Heart left ventricle (tissue), 16 donors: ENCODE measurements at places on chromosomes 13 and 19. TPM values are rescaled to one million over a fixed set of nuclear protein-coding genes. Genes with fewer than 3 reads are reported as not detected.

DNA sequence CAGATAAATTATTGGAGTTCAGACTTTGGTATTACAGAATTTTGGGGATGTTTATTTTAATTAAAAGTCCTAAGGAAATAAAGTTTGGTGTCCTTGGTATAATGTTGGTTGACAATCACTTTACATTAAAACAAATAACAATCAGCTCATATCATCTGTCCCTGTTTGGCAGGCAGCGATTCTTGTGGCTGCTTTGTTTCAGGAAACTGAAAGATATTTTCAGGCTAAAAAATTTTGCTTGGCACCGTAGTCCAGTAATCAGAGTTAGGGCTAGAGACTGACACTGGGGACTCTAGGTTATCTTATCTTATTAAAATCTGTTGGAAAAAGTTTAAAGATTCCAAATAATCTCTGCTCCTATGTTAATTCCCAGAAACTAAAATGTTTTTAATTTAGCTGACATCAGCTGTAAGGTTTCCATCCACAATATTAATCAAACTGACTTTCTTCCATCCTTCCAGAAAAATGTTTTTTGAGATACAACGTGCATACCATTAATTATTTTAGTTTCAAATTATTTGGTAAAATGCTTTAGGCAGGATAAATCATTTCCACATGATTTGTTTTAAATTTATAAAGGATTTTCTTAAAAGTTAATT, 97.6 kb downstream of the ZIC5 start:
- DNase-seq, result no peak

DNA sequence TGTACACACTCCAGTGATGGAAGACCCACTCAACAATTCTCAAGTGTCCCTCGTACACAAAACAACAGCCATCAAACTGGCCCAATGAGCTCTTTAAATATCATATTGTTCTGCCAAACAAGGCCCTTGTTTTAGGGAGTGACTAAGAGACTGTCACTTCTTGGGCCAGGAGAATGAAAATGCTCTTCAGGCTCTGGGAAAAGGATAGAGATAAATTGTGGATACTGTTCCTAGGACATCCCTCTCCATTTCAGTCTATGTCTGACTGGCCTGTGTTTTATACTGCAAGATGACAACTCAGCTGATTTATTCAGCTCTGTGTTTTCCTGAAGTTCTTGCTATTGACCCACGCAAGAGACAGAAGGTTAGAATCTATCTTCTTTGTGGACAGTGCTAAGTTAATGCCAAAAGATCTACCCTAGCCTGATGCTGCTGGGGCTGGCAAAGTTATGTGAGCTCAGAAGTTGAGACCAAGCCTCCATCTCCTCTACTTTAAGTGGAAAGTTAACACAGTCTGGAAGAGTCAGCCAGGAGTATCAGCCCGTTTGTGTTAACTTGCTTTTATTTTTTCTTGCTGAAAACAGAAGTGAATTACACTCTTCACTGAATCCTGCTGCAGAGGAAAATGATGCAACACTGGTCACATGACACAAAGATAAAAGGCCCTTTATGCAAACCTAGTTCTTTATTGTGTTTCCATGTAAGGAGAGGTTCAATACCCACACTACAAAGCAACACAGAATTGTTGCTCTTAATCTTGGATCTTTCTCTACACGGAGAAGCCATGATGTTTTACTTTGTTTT, 14.6 kb downstream of the FRY start:
- DNase-seq, result no peak

Gene ANGPTL4
- total RNA-seq, result 41.0 TPM

Gene ZNF320
- 10.9 TPM for total RNA-seq

DNA sequence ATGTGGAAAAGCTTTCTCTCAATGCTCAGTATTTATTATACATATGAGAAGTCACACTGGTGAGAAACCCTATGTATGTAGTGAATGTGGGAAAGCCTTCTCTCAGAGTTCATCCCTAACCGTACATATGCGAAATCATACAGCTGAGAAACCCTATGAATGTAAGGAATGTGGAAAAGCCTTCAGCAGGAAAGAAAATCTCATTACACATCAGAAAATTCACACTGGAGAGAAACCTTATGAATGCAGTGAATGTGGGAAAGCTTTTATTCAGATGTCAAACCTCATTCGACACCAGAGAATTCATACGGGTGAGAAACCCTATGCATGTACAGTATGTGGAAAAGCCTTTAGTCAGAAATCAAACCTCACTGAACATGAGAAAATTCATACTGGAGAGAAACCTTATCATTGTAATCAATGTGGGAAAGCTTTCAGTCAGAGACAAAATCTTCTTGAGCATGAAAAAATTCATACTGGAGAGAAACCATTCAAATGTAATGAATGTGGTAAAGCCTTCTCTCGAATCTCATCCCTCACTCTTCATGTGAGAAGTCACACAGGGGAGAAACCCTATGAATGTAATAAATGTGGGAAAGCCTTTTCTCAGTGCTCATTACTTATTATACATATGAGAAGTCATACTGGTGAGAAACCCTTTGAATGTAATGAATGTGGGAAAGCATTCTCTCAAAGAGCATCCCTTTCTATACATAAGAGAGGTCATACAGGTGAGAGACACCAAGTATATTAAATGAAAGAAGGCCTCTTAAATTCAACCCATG, 34.4 kb downstream of the ZNF568 start:
- DNase-seq, result no peak

Gene ACER1
- total RNA-seq, result not detected

Gene CD33
- 1.8 TPM for total RNA-seq

DNA sequence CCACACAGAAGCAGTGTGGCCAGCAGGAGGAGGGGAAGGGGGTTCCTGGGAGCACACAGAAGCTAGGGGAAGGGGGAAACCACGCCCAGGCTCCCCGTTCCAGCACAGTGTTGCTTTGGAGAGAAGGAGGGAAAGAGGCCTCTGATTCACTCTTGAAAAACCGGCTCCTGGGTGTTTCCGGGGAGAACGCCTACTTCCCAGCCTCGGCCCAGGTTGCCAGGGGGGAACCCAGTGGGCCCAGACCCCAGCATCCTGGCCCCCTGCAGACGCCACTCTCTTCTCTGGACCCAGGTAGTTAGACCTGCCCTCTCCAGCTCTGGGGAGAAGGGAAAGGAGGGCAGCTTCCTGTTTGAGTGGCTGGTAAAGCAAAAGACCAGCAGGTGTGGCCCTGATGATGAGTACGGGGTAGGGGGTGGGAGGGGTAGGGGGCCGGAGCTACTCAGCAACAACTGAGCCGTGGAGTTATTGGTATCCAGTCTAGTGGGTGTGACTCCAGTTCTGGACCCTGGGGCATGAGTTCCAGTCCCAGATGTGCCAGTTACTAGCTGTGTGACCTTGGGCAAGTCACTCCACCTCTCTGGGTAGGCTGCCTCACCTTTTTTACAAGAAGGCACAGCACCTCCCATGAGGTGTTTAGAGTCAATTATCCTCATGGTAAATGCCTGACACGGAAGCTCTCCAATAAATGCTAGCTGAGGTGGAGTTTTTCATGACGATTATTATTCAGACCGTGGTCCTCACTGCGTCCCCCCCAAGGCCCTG, 836 bp downstream of the GIPC1 start:
- no peak for DNase-seq

DNA sequence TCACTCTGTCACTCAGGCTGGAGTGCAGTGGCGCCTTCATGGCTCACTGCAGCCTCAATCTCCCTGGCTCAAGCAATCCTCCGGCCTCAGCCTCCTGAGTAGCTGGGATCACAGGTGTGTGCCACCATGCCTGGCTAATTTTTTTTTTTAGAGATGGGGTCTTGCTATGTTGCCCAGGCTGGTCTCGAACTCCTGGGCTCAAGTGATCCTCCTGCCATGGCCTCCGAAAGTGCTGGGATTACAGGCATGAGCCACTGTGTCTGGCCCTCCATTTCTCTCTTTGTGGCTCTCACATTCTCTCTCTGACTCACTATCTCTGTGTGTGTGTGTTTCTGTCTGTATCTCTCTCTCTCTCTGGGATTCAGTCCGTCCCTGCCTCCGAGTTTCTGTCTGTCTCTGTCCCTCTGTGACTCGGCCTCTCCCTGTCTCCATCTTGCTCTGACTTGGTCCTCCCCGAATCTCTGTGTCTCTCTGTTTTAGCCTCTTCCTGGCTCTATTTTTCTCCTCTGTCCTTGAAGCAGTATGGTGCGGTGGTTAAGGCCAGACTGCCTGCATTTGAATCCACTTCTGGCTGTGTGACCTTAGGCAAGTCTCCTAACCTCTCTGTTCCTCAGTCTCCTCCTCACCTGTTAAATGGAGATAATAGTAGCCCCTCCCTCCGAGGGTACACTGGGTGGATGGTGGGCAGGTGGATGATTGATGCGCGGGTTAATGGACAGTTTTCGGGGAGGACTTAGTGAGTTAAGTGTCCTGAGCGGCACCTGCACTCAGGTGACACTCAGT, 11.0 kb downstream of the MEIS3 start:
- no peak for DNase-seq

GRCh38 chr19:4911314-4911713, 2.0 kb downstream of the UHRF1 start:
- no peak for DNase-seq

Gene LIPE
- total RNA-seq, result 44.7 TPM

GRCh38 chr19:30692181-30692811, 320.1 kb downstream of the ZNF536 start:
- DNase-seq, result no peak

GRCh38 chr19:13401388-13401787, 104.9 kb downstream of the CACNA1A start:
- no peak for DNase-seq

- DNase-seq, result no peak
Measured at GRCh38 chr13:103101500-103101899, 35.3 kb upstream of the SLC10A2 start.

DNA sequence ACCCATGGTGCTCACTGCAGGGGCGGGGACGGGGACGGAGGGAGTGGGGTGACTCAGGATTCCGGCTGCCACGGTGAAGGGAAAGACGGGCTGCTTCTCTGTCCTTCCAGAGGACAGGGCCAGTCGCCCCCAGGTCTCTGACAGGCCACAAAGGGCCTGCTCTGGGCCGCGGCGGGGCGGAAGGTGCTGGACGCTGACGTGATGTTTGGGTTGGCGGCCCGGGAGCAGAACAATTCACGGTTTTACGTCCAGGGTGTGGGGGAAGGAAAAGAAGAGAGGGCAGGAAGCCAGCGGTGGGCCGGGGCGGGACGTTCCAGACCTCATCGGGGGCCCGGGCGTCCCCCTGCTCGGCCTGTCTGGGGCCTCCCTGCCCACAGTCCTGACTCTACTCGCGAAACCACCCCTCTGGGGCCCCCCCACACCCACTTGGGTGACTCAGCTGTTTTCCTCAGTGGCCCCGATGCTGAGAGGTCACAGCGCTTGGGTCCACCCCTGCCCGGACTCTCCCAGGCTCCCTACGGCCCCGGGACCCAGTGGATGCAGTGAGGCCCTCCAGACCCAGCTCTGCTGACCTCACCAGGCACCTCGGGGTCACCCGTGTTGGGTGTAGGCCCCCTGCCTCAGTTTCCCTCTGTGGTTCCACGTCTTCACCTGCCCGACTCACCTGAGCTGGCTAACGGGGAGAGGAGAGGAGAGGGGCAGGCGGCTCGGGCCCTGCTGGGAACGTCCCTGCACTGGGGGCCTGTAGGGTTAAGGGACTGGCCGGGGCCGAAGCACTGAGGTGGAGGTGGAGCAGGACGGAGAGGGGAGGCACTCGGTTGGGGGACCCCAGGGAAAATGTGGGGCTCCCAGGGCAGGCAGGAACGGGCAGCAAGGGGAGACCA, 29.2 kb downstream of the PIP5K1C start:
- peak; percentile 88 for DNase-seq

DNA sequence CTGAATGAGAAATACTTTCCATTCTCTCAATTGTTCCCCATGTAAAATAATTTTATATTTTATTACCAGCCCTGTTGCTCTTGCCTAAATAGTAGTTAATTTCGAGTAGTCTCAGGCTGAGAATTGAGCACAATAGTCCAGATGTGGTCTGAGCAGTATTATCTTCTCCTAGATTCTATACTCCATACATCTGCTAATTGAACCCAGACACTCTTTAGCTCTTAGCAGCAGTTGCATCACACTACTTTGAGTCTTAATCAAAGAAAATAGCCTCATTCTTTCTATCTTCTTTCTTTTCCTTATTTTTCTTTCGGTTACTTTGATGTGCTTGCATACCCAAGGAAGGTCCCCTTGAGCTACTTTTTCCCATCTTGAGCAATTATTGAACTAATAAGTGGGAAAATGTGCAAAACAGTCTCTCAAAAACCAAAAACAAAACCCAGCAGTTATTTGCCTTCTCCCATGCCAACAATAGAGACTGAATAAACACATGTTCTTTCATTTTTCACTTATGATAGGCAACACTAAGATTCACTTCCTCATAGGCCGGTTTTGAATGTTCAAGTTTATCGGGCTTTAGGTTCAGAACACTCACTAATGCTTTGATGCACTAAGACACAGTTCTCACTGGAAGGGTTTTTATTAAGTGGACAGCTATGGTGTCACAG, 204.5 kb downstream of the POU4F1 start:
- DNase-seq, result no peak

Gene NXNL1
- not detected for total RNA-seq

Gene MBD3L2
- not detected for total RNA-seq

DNA sequence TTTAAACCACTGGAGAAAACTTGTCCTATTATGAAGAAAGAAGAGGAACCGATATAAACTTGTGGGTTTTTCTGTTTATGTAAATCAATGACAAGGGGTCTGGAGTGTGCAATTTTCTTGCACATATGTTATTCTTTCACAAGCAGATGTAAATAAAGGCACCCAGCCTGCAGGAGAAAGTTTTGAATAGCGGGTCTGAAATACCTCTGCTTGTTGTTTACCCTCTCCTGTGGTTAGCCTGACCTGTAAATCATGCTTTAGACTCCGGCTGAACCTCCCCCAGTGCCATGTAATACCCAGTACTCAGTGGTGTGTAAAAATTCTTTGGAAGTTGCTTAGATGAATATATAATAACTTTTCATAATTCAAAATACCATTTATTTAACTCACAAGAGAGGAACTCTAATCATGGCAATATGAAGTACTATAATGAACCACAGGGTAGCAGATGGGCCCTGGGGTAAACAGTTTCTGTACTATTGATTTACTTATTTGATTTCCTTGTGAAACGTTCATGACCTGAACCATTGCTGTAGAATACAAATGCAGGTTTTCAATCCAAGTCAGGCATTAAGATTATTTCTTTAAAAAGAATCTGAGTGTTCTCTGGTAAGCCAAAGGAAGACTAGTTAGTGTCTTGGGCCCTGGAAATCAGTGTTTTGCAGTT, 245.1 kb downstream of the LMO7 start:
- DNase-seq, result no peak

Gene PEX11G
- 2.2 TPM for total RNA-seq

Gene PLVAP
- total RNA-seq, result 26.9 TPM

DNA sequence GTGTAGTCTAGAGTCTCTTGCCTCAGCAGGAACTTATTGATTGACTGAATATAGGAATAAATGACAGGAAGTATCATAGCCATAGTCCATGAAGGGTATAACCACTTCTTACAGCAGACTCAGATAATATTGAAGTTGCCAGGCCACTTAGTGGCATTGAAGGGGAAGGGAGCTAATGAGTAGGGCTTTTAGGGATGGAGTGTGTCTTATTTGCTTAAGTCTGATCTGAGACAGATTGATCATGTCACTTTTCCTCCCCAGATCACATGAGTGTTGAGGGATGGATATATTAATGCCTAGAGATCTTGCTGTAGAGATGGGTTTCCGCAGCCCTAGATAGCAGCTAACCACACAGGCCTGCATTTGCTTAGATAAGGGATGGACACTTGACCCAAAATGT, 62.2 kb upstream of the NBEA start:
- DNase-seq, result no peak
